ENCODE measurements at places on chromosomes 2 and 18.
A peak's percentile ranks its signal among the peaks of the same experiment; 100 is the strongest.

DNA sequence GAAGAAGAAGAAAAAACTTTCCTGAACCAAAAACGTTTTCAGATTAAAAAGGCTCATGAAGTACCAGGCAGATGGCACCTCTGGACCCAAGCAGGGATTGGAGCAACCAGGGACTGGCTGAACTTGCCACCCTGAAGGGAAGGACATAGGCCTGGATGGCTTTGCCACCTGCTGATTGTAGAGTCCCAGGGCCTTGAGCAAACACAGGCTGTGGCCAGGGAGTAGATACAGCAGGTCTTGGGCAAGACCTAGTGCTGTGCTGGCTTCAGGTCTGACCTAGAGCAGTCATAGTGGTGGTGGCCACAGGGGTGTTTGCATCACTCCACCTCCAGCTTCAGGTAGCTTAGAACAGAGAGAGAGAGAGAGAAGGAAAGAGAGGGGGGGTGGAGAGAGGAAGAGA lies 231.5 kb upstream of the FBXO11 start:
- DNase-seq, result no peak

- no peak for DNase-seq
Measured at GRCh38 chr2:241378816-241379215, 22.7 kb downstream of the FARP2 start.

DNA sequence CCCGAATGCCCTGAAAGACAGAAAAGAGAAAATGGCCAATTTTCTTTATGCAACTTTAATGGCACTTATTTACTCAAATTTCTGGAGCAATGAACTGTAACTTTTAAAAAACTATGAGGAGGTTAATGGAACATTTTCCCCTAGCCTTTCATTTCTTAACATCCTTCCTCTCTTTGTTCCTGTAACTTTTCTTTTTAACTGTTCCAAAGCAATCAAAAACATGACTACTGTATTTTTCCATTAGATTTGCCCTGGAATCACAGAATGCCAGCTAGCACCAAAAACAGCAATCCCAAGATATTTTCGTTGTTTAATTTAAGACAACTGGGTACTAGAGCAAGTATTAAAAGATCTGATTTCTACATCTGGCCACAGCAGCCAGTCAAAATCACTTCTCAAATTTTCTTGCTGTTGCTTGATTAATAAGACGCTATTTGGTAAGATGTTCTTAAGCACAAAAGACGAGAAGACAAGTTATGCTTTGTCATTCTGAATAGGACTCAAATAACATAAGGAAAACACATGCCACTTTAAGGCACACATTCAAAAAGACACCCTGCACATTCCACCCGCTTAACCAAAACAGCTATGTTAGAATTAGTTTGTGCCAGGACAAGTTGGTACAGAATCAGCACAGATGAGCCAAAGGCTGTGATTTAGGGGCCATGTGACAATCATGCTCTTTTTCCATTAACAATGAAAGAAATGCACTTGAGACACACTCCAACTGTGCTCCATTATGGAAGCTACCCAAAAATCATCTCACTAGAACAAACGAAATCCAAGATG lies 3.6 kb downstream of the STARD7 start:
- DNase-seq, result no peak

DNA sequence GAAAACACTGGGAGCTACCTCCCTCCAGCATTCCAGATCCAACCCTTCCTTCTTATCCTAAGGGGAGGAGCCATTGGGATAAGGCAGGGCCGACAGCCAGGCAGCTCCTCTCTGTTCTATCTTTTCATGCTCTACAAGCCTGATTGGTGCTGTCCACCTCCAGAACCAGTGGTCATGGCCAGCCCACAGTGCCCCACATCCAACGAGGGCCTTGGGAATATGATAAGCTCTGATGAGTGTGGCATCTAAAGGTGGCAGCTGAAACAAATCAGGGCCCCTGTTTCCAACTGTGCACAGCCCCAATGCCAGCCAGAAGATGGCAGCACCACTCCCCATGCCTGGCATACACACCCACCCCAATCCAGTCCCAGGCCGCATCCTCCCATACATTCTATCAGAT lies 329.3 kb downstream of the C1D start:
- DNase-seq, result no peak

DNA sequence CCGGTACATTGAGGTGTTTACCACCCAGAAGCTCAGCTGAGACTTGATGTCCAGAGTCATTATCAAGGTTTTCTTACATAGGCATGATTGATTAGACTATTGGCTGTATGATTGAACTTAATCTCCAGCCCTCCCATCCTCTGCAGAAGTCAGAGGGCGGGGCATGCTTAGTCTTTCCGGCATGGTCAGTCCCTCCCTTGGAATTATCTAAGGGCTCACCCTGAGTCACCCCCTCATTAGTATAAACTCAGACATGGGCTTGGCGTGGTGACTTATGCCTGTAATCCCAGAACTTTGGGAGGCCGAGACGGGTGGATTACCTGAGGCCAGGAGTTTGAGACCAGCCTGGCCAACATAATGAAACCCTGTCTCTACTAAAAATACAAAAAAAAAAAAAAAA lies 243.9 kb downstream of the VAPA start:
- DNase-seq, result no peak

DNA sequence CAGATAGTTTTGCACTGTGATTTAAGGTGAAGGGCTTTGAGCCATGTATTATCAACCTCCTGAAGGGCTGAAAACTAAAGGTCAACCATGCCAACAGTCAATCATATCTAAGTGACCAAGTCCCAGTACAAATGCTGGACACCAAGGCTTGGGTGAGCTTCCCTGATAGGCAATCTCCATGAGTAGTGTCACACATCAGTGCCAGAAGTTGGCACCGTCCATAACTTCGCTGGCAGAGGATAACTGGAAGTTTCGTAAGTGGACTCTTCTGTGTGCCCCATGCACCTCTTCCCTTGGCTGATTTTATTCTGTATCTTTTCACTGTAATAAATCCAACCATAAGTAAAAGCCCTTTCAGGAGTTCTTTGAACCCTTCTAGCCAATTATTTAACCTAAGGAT lies 13.2 kb downstream of the REV1 start:
- DNase-seq, result no peak

DNA sequence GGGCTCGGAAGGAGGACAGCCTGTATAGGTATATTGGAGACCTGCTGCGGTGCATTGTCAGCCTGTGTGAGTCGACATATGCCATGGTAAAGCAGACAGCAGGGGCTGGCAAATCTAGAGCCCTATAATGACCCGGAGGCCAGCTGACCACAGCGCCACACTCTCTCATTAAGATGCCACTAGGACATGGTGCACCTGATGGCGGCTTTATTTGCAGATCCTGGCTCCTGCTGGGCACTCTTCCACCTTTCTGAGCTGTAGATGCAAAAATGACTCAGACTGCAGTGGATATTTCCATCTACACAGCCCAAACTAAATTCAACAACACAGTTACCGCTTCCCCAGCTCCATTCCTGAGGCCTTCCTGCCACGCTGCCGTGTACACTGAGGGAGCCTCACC lies 389.9 kb downstream of the TNS1 start:
- DNase-seq, result no peak

DNA sequence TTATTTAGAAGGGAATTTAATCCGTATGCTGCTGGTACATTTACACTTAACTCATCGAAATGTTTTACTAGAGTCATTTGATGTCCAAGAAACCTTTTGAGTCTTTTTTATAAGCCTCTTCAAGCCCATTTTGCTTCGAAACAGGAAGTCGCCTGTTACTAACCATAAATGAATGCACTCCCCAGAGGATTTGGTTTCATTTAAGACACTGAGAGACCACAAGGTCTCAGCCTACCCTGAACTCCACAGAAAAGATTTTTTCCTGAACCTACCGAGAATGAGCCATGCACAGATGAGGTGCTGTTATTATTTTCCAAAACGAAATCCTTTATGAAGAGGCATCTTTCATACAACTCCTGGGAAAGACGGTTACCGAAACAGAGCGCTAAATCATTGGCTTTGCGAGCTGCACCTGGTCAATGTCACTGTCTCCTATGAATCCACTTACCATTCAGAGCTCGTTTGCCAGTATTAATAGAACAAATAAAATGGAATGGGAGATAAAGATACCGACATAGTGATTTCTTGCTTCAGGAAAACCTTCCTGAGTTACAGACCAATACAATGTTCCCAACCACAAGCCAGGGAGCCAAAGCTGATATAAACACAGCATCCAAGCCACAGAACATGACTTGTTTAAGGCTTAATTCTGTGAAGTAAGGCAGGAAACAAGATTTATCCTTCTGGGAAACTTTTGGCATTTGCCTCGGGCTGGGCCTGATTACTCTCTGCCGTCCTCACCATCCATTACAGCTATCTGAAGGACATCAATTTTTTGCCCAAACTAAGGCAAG lies 382.1 kb downstream of the OSR1 start:
- DNase-seq, result no peak

GRCh38 chr18:55144193-55144930 lies 185.1 kb upstream of the CCDC68 start:
- DNase-seq, result no peak

DNA sequence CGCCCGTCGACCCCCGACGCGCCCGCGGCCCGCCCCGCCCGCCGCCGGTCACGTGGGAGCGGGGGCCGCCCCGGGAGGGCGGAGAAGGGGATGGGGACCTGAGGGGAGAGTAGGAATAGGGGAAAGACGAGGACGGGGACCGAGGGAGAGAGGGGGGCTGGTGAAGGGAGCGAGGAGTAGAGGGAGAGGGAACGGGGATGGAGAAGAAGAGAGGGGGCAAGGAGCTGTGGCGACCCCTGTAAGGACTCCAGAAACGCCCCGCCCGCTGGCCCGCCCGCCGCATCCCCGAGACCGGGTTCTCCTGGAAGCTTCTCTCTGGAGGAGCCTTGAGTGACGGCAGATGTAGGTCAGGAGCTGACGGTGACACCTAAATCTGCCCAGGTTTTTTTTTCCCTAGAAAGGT lies 615 bp downstream of the ADNP2 start:
- no peak for DNase-seq

- no peak for DNase-seq
Measured at GRCh38 chr2:42342061-42342794, 18.8 kb downstream of the COX7A2L start.

GRCh38 chr18:22194151-22194598 lies 24.8 kb downstream of the GATA6 start:
- no peak for DNase-seq

- DNase-seq, result no peak
Measured at GRCh38 chr2:25250331-25251070, 82.1 kb upstream of the POMC start.

GRCh38 chr2:183037553-183038340 lies 510 bp downstream of the NCKAP1 start:
- DNase-seq, result peak; percentile 35

- DNase-seq, result no peak
Measured at GRCh38 chr2:128310094-128310716, 8.5 kb downstream of the HS6ST1 start.

- no peak for DNase-seq
Measured at GRCh38 chr2:127420039-127420864, 2.0 kb downstream of the PROC start.

GRCh38 chr2:141316606-141317005 lies 814.2 kb downstream of the LRP1B start:
- no peak for DNase-seq

GRCh38 chr18:35083174-35083712 lies 42.0 kb downstream of the MAPRE2 start:
- DNase-seq, result no peak

DNA sequence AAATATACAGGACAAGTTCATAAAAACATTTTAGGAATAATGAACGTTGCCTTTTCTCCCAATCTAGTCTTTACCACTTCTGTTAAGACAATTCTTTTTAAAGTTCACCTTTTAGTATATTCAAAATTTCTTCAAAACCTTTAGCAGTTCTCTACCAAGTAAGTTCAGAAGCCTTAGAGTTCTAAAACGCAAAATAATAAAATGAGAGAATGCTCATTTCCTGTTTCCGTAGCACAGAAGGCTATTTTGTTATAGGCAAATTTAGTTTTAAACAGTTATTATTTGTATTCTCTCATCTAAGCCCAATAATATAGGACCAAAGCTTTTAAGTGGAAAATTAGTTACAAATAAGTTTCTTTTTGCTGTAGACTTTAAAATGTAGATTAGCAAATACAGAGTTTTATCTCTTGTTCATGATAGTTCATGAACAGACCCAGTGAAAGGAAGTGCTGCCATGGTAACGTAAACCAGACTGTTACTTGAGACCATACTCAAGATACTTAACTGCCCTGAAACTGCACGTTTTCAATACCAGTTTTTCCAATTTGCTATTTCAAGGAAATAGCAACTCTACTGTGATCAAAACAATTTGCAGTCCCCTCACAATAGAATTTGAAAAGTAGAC lies 173.1 kb upstream of the STON1 start:
- no peak for DNase-seq

- no peak for DNase-seq
Measured at GRCh38 chr2:160574468-160575140, 81.0 kb upstream of the RBMS1 start.

- DNase-seq, result no peak
Measured at GRCh38 chr18:2147476-2148230, 423.7 kb downstream of the METTL4 start.

DNA sequence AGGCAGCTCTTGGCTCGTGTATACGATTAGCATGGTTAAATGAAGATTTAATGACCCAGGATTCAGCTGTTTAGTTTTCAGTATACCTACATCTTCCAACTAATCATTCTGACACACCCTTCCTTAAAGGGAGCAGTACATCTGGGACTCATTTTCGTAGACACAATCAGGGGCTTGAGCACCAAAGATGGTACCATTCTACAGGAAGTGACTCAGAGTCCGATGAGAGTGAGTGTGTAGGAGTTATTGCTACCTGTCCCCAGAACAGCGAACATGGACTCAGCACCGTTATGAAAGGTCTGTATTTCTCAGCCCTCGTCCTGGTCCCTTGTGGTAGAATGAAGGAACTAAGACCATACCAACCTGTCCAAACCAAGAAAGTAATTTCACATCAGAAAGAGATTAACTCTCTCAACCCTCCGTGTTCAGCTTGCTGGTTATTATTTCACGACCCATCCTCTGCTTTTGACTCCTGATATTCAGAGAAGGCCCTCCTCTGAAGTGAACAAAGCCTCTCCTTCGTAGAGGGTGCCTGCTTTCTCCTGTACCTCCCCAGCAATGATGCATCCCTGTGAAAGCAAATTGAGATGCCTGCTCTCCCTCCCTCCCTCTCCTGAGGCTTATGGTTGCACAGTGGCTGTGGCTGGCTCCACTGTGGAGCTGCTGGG lies 214.8 kb downstream of the MTX2 start:
- DNase-seq, result no peak

DNA sequence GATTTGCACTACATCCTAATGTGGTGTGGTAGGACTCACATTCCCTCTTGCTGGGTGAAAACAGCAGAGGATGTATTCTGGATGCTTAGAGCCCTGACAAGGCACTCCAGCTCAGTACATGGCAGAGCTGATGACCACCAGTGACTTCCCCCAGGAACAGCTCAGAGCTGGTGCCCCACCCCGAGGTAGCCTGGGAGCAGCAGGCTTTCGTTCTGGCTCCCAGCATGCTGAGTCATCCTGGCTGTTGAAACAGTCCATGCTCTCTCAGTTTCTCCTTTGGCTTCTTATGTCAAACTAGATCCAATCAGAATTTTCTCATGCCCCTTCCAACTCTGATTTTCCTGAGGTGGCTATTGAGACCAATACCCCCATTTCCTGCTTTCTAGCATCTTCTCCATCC lies 438.2 kb downstream of the NBAS start:
- DNase-seq, result no peak

- DNase-seq, result no peak
Measured at GRCh38 chr18:22207021-22207758, 37.8 kb downstream of the GATA6 start.
